HEK293T (cell line): ENCODE measurements at places on chromosomes 6 and 20.

- no peak for DNase-seq
Measured at GRCh38 chr6:47478233-47479139, 897 bp downstream of the CD2AP start.

DNA sequence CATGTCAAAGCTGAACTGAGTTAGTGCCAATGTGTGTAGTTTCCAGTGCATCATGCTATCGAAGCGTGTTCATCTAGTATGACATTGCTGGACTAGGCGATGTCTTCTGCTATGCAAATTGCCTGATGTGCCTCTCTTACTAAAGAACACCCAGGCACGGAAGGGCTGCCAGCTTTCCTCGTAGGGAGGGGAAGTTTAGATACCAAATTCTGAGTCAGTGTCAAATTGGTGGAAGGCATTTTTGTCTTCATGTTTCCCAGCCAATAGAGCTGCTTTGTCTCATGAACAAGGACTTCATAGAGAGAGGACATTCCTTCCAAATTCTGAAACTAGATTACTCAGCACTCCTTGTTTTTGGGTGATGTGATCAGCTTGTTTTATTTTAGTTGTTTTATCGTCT lies 320.1 kb downstream of the BTBD3 start:
- no peak for DNase-seq

DNA sequence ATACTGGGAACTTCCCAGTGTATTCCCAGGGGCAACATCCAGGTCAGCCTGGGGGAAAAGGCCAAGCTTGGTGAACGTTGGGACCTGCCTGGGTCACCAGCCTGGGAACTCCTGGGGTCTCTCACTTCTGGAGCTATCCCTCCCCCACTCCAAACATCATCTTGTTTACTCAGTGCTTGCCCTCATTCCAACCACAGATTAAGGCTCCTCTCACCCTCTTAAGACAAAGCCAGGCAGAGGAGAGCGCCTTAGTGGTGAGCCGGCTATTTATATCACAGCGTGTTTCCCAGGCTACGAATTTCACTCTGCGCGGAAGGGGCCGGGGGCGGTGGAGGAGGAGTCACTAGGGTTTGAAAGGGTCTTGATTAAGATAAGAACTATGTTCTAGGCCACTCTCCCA lies 12.1 kb downstream of the PRPH2 start:
- no peak for DNase-seq

GRCh38 chr20:24720957-24721356 lies 228.1 kb upstream of the CST7 start:
- no peak for DNase-seq

DNA sequence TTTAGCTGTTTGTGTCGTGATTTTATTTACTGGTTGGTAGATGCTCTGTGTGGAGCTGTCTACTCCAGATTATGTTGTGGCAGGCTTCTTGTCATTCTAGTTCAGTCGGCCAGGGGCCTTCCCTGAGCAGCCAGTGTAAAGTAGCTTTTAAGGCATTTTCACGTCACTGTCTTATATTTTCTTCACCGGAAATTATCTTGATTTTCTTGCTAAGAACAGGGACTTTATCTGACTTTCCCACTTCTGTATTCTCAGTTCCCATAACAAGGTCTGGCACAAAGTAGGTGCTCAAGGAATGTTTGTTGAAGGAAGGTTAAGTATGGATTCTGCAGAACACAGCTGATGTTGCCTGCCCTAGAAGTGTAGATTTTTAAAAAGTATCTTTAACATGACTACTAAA lies 868 bp downstream of the LTV1 start:
- no peak for DNase-seq
